ENCODE measurements at places on chromosomes 3 and 15.

DNA sequence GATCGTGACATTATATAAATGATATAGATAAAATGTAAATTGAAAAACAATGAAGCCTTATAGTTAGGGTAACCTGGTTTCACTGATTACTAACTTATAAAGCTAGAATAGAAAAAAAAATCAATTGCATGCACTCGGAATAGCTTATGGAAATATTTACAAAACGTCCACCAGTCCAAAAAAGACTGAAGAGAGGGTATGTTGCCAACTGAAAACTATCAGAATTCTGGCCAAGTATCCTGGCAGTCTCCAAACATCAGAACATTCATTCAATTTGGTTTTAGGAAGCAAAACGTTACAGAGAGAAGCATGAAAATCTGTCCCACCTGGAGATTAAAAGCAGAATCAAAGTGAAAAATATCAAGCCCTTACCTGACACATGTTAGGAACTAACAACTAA, 892.4 kb downstream of the ROBO1 start:
- H3K27me3 ChIP-seq = no peaks in the 10 kb centered on the region
- no peak for DNase-seq
- no peaks in the 10 kb centered on the region for H3K4me1 ChIP-seq
- H3K27ac ChIP-seq = no peak overlapping the region
- H3K4me3 ChIP-seq = no peak overlapping the region

- no peaks in the 10 kb centered on the region for H3K36me3 ChIP-seq
- no peak overlapping the region for H3K27ac ChIP-seq
- H3K4me1 ChIP-seq = peaks cover 12% of the 10 kb centered on the region
Measured at GRCh38 chr3:141677701-141678100, 60.4 kb upstream of the RNF7 start.

- DNase-seq = no peak
- peaks cover 43% of the 10 kb centered on the region for H3K27me3 ChIP-seq
- no peaks in the 10 kb centered on the region for H3K4me1 ChIP-seq
- no peaks in the 10 kb centered on the region for H3K36me3 ChIP-seq
- no peak overlapping the region for H3K27ac ChIP-seq
Measured at GRCh38 chr3:13947912-13948311, 68.0 kb upstream of the WNT7A start.

DNA sequence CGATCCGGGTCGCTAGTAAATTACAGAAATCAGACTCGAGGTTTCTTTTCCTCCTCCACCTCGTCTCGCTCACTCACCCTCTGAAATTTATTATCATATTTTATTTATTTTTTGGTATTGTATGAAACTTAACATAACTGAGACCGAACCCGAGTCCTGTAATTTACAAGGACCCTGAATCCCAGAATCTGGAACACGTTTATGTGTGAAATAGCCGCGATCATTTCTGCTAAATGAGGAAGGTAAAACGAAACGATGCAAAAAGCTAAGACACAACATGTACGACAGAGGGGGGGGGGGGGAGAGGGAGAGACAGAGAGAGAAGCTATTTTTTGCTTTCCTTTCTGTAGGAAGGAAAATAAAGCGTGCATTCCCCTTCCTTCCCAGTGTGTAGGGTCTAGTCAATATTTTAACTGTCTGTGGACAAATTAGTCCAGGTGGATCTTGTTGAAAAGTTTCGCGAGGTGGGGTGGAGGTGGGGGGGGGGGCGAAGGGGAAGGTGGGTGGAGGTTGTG, 1.6 kb downstream of the BBX start:
- H3K4me3 ChIP-seq = peak overlapping the region; percentile 96
- H3K27me3 ChIP-seq = no peaks in the 10 kb centered on the region
- DNase-seq = no peak

DNA sequence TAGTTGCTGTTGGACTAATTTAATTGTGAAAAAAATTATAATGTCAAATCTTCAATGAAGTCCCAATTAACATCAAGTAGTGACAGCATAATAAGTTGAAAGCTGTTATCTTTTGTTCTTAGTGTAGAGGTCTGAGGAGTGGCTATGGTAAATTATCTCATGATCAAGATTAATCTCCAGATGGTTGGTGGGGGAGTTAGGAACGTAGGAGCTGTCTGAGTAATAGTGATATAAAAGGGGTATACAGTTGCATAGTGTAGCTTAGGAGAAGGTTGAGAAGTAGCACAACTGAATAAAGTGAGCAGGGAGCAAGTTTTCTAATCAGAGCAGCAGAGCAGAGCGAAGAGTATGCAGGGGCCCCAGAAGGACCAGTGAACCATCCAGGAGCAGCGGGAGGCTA, 19.5 kb downstream of the TMOD2 start:
- no peak overlapping the region for H3K27ac ChIP-seq
- peaks cover 35% of the 10 kb centered on the region for H3K36me3 ChIP-seq

DNA sequence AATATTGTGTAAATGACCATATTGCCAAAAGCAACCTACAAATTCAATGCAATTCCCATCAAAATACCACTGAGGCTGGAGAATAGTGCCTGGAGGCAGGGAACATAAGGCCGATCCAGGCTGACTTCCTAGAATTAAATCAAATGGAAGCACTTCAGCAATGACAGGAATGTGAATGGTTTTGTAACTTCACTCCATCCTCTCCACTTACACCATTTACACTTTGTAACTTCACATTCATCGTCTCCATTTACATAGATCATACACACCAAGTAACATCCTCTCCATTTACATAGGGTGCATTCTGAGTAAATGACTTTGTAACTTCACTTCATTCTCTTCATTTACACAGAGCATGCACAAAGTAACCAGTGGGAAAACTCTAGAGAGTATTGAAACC, 11.6 kb downstream of the STRIT1 start:
- no peaks in the 10 kb centered on the region for H3K36me3 ChIP-seq
- no peak overlapping the region for H3K27ac ChIP-seq
- no peak overlapping the region for H3K4me3 ChIP-seq
- no peaks in the 10 kb centered on the region for H3K27me3 ChIP-seq

DNA sequence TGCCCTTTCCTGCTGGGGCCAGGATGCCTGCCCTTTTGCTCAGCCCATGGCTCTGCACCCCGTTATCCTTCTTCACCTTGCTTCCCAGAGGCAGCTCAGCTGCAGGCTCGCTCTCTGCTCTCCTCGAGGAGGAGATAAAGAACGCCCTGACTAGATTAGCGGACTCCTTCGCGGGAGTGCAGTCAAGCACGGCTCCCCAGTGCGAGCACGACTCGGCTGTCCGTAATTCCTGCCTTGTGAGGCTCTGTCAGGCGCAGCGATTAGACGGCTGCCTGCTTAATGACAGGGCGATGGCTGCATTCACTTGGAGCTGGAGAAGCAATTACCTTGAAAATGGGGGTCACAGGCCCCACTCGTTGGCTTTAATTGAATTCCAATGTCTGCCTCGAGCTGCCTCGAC, 25.9 kb downstream of the TLE3 start:
- peaks cover 97% of the 10 kb centered on the region for H3K36me3 ChIP-seq
- H3K4me3 ChIP-seq = no peak overlapping the region
- no peak for DNase-seq
- H3K27me3 ChIP-seq = no peaks in the 10 kb centered on the region
- H3K27ac ChIP-seq = no peak overlapping the region
- peaks cover 26% of the 10 kb centered on the region for H3K4me1 ChIP-seq

- no peaks in the 10 kb centered on the region for H3K27me3 ChIP-seq
- peak overlapping the region; percentile 44 for H3K27ac ChIP-seq
- H3K36me3 ChIP-seq = peaks cover 87% of the 10 kb centered on the region
- no peak overlapping the region for H3K4me3 ChIP-seq
- peaks cover 17% of the 10 kb centered on the region for H3K4me1 ChIP-seq
Measured at GRCh38 chr15:98920091-98920880, 87.3 kb downstream of the PGPEP1L start.
